ENCODE measurements at places on chromosomes 3 and 15.

DNA sequence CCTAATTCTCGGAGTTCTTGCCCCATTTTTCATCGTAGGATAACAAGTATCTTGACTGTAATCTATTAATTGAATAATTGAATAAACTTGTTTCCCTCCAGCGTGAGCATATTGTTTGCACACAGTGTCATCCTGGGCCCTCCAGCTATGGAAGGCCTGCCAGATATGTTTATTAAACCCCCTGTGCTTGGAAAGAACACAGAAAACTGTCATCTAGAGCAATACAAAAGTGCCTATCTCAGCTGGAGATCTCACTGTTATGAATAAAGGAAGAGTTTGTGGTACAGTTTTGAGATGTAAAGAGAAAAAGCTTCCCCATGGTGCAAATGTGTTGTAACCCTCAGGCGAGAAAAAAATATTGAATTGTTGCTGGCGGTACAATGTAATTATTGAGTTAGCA, 405.9 kb downstream of the SOX2 start:
- DNase-seq: no peak

DNA sequence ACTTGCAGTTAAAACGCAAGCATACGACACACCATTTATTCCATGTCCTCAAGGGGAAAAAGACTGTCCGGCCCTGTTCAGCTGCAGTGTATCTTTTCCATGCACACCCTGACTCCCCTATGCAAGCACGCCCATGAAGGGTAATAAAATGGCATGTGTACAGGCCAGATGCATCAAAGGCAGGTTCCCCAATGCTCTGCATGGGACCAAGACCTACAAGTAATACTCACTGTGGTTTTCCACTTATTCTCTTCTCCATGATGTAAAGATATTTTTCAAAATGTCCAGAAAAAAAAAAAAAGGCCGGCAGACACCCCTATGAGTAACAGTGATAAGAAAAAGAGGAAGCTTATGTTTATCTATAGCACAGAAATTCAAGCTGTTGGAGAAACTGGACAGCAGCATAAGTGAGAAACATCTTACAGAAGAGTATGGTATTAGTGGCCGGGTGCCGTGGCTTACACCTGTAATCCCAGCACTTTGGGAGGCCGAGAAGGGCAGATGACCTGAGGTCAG, 70.8 kb downstream of the MCF2L2 start:
- no peak for DNase-seq

DNA sequence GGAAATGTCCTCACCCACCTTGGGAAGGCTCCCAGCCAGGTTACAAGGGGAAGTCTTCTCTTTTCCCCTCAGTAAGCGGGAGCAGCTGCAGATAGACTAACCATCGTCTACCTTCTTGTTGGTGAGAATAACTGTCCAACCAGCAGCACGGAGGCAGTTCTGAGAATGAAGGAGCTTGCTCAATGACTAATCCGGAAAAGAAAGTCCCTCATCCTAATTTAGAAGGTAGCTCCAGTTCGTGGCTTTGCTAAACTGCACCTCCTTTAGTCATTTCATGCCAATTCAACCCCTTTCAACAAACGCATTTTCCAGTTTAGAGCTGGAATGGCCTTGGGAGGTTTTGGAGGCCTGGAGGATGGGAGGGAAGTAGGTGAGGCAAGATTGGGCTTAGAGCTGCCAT, 527.4 kb upstream of the PROK2 start:
- DNase-seq: no peak

DNA sequence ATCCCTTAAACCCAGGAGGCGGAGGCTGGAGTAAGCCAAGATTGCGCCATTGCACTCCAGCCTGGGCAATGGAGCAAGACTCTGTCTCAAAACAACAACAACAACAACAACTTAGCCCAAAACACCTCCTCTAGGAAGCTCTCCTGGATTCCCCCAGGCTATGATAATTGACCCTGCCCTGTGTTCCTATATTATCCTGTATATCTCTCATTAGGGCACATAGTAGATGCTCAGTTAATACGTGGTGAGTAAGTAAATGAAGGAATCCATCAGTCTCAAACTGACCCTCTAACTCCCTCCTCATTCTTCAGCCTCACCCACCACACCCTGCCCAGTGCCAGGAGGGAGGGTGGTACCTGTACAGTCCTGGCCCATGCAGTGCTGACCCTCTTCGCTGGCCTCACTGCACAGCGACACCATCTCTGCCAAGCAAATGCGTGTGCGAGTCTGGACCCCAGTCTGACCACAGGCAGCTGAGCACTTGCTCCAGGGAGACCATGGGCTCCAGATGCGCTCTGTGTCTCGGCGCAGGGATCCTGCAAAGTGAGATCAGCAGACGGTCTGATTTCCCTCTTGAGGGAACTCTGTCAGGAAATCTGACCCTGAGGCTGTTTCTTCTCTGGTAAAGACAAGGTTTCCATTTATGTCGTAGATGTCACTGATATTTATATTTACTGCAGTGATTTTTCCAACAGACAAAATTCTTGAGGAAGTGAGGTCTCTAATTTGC, 6.2 kb downstream of the CILP start:
- DNase-seq: no peak

DNA sequence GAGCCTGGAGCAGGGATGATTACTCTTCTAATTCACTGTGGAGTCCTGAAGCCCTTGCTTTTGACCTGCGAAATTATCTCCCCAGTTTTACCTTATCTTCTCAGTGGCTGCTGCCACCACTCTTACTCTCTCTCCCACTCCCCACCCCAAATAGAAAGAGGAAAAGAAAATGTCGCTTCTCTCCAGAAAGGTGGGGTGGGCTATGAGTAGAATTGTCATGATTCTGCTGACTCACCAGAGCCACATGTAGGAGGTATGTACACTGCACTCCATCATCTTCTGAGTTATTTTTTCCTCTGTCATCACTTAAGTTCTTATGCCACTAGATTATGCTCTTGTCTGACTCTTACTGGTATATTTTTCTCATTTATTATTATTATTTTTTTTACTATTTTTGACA, 43.9 kb upstream of the TMEM158 start:
- no peak for DNase-seq

DNA sequence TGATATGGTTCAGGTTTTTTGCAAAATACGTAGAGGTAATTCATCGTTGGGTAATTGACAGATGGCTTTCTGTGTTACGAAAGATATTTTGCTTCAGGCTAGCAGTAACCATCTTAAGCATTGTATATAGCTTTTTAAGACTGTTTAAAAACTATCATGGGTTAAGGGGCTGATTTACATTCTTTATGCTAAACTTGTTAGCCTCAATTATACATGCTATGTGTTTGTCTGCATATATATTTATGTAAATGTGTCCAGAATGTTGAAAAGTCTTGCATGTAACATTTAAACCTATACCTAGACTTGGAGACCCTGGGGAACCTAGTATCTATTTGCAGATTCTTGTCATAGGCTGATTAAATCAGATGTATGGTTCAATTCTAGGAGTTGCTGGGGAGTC, 11.1 kb upstream of the P2RY14 start:
- DNase-seq: no peak

GRCh38 chr15:94277485-94277884, 46.1 kb downstream of the MCTP2 start:
- DNase-seq: no peak

- DNase-seq: no peak
Observed at GRCh38 chr3:57126244-57126643, 38.9 kb downstream of the IL17RD start.

- no peak for DNase-seq
Observed at GRCh38 chr3:182083112-182083511, 371.4 kb downstream of the SOX2 start.

DNA sequence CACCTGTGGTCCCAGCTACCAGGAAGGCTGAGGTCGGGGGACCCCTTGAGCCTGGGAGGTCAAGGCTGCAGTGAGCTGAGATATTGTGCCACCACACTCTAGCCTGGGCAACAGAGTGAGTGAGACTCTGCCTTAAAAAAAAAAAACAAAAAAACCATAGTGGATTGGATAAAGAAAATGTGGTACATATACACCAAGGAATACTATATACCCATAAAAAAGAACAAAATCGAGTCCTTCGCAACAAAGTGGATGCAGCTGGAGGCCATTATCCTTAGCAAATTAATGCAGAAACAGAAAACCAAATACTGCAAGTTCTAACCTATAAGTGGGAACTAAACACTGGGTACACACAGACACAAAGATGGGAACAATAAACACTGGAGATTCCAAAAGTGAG, 20.6 kb upstream of the ARF4 start:
- DNase-seq: no peak

DNA sequence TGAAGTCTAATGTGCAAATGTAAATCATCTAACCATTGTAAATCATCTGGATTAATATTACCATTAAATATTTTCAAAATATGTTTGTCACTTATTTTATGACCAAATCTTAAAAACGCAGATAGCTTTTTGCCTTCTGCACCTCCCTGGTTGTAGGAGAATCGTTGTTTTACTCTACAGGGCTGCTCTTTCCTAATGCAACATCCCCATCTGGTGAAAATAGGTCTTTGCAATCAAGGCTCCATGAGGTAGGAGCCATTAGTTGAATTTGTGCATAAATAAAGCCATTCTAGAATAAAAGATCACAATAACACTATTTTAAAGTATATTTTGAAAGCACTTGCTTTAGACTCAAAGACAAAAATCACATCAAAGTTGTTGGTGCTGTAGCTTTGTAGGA, 535.6 kb upstream of the AGTR1 start:
- no peak for DNase-seq
